ENCODE measurements at places on chromosomes 6 and 20.

- peak; percentile 23 for DNase-seq
Measured at GRCh38 chr20:19808498-19808897, 50.4 kb downstream of the RIN2 start.

- DNase-seq = no peak
Measured at GRCh38 chr20:62941792-62942191, 3.8 kb downstream of the GID8 start.

DNA sequence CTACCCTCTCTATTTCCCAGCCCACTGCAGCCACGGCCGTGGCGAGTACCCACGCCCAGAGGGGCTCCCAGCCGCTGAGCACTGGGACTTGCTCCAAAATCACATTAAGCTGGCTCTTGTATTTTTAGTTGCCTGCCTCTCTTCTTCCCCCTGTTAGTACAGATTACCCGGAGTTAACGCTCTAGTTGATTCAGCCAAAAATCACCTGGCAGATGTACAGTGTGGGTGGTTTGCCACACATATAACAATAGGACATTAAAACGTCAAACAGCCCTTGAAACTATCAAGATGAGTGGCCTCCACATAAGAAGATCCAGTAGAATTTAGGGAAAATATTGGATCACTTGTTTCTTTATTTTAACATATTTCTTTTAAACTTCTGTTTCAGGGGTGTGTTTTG, 268.8 kb upstream of the PRDM1 start:
- no peak for DNase-seq

GRCh38 chr6:154637392-154637791, 95.8 kb upstream of the SCAF8 start:
- DNase-seq = no peak

DNA sequence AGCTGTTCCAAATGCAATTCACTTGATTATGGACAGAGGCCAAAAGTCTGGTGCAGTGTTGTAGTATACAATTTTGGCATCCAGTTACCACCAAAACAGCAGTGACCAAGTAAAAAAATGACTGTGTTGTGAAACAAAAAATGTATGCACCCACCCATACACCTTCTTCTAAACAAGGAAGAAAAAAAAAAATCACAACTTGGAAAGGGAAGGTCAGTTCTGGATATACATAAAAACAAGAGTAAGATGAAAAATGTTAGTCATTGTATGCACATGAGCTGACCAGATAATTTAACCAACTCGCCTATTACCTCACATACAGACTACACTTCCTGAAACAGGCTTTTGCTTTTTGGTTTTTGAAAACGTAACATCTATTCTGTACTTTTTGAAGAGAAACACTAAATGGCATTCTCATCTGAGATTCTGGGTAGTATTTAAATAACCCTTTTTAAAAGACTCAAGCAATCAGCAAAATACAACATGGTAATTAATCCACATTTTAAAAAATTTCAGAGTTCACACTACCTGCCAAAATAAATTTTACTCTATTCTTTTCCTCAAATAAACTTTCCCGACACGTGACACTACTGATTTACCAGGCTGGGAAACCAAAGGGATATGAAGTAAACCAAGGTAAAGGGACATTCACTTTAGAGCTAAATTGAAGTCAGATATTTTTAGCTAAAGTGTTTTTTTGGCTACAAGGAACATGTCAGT, 141.6 kb upstream of the SHLD1 start:
- DNase-seq = no peak

GRCh38 chr20:10308652-10309051, 90.0 kb downstream of the SNAP25 start:
- no peak for DNase-seq

DNA sequence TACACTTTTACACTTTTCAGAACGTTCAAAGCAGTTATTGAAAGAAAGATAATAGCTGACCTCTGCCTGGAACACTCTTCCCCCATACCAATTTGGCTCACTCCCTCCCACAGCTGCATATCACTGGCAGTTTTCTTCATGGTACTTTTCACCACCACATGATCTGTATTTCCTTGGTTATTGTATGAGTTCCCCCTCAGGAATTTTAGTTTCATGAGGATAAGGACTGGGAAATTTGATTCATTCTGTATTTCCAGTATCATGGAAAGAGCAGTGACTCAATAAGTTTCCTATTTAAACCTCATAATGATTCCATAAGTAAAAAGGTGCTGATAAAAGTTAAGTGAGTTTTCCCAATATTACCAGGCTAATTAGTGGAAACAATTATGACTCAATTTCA, 16.0 kb downstream of the HTR1B start:
- DNase-seq = no peak

- DNase-seq = no peak
Measured at GRCh38 chr20:20493701-20494100, 125.8 kb downstream of the INSM1 start.

GRCh38 chr6:68559070-68559469, 76.0 kb upstream of the ADGRB3 start:
- DNase-seq = peak; percentile 15

DNA sequence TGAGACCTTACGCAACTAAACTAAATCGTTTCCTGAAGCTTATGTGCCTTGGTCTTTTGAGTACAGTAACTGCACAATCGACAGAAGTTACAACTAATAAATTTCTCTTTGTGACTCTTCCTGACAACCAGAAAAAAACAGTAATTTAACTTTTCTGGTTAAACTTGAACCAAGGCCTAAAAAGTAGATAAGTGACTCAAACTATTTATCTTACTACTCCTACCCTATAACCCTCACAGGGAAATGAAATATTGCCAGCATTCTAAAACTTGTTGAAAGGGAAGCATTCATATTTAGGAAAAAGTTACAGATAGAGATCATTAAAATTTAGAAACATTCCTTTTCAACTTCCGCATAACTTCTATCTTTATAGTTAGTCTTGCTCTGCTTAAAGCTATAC, 1034.4 kb downstream of the EYS start:
- DNase-seq = no peak

DNA sequence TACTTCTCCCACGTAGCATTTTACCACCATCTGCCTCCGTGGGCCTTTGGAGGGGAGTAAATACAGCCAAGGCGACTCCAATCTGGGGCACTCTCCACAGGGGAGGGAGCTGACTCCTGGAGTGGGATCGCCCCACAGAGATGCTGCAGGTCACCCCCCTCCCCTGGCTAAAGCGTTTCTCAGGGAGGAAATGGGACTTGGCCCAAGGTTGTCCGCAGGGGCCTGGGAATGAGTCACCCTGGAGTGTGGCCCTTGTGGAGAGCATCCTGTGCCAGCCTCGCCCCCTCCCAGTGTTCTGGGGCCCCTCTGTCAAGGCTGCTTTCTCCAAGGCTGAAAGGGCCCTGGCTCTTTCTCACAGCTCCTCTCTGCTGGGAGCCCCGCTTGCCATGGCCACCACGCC, 84.5 kb upstream of the QKI start:
- no peak for DNase-seq

DNA sequence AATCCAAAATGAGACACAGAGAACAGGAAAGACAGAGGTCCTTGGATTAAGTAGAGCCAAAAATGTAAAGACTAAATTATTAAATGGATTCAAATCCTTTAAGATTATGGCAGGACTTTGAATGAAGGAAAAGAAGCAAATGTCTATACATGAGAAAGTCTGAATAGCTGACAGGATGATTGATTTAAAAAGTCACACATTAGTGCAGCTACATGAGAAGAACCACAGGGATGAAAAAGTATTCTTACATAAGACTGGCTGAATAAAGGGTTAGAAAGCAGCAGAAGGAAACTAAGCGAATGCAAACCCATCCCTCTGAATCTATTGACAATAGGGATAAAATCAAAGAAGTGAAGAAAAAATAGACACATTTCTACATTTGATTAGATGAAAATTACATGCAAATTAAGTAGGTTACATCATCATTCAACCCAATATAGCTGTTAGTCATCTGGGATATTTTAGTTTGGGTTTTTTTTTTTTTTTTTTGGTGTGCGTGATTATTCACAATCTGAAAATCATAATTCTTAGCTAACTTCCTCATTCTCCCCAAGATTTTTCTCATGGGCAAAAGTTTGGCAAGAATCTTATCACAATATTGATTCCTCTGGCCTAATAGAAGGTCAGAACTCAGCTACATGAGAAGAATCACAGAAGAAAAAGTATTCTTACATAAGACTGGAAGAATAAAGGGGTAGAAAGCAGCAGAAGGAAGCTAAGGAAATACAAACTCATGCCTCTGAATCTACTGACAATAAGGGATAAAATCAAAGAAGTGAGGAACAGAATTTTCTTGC, 845.4 kb downstream of the HACE1 start:
- DNase-seq = no peak

GRCh38 chr6:168631564-168631963, 190.6 kb downstream of the SMOC2 start:
- no peak for DNase-seq
